ENCODE measurements at places on chromosomes 2 and 18.

- peak; percentile 63 for DNase-seq
These were observed 1.3 kb downstream of the DUSP28 start for GRCh38 chr2:240561325-240561971.

- DNase-seq = no peak
These were observed 28.0 kb downstream of the STAT4 start for GRCh38 chr2:191122638-191123294.

DNA sequence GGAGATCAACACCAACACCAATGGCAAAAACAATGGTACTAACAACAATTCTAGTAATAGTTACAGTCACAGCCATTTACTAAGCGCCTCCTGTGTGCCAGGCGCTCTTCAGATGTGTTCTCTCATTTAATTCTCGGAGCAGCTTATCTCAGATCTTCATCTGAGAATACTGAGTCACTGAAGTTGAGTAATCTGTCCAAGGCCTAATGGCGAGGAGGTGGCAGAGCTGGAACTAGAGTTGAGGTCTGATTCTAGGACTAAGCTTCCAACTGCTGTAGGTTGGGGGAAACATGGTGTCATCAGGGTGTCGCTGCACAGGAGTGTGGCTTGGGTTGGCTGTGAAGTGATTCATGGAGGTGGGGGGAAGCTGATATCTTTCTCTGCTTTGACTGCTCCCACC is 156.1 kb downstream of the DYSF start:
- no peak for DNase-seq

GRCh38 chr2:26521054-26521912 is 43.4 kb upstream of the OTOF start:
- DNase-seq = no peak

DNA sequence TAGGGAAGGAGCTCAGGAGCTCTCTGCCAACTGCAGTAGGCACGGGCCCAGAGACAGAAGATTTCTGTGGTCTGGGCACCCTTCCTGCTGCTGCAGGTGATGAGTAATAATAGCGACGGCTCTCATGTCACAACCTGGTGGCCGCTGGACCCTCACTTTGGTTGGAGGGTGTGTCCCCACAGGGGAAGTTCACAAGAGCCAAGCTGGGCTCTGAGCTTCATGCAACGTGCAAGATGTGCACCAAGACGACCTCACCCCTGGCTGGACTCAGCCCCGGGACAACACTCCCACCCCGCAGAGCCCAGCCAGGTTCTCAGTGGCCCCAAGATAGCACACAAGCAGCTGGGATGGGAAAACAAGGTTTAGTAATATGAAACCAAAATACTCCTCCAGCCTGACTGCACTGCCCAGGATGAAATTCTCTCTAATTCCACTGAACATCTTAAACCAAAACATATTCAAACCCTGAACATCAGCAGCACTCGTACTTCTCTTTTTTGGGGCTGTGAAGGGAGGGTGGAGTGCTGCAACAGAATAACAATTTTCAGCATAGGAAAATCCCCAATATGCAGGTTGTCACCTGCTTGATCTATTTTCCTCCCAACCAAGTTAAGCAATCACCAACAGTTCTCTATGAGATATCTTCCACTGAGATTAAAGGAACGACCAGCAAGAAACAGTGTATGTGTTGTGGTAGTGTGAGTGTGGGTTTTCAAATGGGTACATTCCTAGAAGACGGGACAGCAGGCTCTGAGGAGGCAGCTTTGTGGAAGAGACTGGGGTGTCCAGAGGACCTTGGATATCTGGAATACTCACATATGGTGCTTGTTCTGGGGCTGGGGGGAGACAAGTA is 26.5 kb downstream of the BCL2 start:
- no peak for DNase-seq

DNA sequence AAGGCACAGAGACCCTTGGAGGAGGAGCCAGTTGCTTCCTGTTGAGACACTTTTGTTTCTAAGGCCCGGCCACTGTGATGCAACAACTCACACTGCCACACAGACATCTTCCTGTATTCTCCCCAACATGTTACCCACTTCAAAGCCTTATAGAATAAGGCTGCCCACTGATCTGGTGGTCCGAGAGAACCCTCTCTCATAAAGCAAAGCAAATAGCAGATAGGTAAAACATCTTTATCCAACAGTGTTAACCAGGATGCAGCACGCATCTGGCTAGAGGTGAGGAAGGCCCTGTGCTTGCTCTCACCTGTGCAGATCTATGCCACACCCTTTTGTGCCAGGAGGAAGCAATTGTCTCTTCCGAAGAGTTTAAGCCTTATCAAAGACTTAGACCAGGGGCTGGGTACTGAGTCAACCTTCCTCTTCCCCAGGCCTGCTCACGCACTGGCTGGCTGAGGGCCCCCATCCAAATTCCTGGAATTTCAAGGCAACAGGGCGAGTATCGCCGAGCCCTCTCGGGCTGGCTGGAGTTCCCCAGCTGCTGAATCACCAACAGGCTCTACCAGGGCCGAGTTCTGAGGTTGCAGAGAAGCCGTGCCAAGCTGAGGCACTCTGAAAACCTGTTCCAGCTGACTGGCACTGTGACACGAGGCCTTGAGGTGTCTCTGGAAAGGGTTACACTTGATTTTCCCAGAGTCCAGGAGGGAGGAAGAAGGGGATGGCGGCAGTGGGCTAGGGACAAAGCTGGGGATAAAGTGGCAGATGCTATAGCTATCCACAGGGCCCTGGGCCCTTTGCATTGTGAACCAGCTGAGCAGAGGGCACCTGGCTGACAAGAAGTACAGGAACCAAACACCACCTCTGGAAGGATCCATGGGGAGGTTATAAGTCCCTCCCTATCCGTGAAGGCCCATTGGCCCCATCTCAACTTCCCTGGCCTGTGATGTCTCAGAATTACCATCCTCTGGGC is 29.3 kb downstream of the TGFA start:
- DNase-seq = peak; percentile 39

- DNase-seq = no peak
These were observed 153.5 kb upstream of the FOSL2 start for GRCh38 chr2:28239207-28239606.

DNA sequence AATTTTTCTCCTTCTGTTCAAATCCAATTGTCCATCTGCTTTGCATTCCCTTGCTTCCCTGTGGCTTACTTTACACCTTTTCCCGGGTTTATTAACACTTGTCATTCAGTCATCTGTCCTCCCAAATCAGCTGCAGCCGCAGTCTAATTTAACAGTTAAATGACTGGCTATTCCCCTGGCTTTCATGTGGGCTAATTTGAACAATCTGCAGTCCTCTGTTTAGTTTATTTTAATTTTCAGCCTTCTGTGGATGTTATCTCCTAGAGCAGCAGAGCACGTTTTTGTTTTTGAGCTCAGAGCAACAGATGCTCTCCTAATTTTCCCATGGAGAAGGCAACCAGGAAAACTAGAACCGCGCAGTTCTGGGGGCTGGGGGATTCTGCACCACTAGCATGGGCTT is 55.0 kb downstream of the MEP1B start:
- DNase-seq = no peak

DNA sequence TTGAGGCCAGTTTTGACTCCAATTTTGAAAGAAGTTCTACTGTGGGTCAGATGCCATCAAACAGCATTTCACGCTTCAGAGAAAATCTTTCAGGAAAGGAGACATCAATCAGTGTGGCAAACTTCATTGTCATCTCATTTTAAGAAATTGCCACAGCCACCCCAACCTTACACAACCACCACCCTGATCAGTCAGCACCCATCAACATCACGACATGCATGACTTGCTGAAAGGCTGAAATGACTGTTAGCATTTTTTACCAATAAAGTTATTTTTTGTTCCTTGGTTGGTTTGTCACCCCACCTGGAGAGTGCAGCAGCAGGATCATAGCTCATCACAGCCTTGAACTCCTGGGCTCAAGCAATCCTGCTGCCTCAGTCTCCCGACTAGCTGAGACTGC is 10.4 kb downstream of the DNAJC10 start:
- DNase-seq = no peak

DNA sequence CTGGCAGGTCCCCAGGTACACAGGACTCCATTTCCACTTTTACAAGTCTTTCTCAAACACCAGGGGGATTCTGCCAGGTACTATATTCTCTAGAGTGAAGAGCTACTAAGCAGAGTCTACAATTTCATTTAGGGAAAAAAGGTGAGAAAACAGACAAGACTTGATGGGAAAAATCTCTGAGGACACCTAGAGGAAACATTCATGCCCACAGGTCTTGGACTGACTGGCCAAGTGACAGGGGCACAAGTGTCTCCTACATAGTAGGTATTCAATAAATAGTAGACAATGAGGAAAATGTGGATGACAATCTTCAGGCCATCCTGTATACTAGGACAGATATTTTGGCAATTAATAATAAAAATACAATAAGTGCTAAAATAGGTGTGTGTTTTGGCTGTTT is 228.6 kb downstream of the CLIP4 start:
- DNase-seq = no peak

- DNase-seq = no peak
These were observed 12.6 kb downstream of the HYCC2 start for GRCh38 chr2:201058914-201059313.

GRCh38 chr18:12362473-12363174 is 14.4 kb downstream of the AFG3L2 start:
- DNase-seq = peak; percentile 14

DNA sequence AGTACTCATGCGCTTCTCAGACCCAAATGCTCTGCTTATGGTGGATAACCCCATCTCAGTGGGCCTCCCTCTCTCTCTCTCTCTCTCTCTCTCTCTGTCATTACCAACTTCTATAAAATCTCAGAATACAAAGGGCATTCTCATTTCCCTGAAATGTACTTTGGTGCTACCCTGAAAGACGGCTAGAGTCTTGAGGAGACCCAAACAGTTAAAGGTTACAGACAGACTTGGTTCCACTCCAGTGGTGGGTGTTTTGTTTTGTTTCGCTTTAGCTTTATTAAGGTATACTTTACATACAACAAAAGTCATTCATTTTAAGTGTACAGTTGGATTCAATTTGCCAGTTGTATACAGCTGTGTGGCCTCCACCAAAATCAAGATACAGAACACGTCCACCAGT is 60.9 kb downstream of the BCL11A start:
- no peak for DNase-seq

- DNase-seq = no peak
These were observed 229.5 kb downstream of the PIEZO2 start for GRCh38 chr18:10919851-10920250.

- DNase-seq = no peak
These were observed 27.0 kb downstream of the ROCK1 start for GRCh38 chr18:21084511-21085078.

GRCh38 chr18:5158587-5158986 is 38.5 kb downstream of the AKAIN1 start:
- DNase-seq = no peak

DNA sequence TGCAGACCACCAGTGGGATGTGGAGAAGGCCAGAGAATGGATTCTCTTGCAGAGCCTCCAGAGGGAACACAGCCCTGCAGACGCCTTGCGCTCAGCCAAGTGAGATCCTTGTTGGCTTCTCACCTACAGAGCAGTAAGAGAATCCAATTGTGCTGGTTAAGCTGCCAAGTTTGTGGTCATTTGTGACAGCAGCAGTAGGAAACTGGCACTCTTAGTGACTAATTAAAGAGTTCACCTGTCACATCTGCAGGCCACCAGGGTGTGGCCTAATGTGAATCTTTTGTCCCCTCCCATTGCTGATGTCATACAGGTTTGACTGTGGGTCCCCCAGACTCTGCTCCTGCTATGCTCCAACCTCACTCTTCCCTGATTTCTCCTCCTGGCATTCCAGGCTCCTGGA is 235.9 kb downstream of the TFCP2L1 start:
- DNase-seq = no peak

DNA sequence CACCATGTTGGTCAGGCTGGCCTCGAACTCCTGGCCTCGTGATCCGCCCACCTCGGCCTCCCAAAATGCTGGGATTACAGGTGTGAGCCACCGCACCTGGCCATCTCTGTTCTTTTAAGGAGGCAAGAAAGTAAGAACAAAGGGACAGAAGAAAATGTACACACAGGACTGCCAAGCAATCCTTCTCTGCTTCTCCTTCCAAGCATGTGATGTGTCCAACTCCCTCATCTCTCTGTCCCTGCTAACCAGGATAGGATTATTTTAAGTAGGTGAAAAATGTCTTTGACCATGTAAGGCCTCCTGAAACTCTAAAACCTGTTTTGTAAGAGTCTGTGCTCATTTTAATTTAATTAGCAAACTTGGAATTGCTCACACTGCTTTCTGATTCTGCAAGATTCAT is 89.3 kb upstream of the ATL2 start:
- DNase-seq = no peak

GRCh38 chr2:66390152-66390551 is 44.8 kb upstream of the MEIS1 start:
- peak; percentile 12 for DNase-seq

DNA sequence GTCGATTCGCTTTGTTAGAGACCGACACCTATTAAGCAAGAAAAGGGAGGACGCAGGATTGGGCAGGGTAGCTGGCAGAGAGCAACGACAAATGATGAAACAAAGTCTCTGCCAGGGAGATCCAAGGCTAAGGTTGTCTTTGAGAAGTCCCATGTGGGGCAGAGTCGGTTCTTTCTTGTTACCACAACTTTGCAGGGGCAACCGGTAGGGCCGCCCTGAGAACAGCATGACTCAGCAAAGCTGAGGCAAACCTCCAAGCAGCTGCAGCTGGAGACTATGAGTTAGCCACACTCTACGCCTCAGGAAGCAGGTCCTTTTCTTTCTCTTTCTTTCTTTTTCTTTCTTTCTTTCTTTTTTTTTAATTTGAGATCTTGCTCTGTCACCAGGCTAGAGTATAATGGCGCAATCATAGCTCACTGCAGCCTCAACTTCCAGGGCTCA is 452.3 kb upstream of the ID2 start:
- peak; percentile 54 for DNase-seq
